ENCODE measurements at places on chromosomes 7 and 10.

DNA sequence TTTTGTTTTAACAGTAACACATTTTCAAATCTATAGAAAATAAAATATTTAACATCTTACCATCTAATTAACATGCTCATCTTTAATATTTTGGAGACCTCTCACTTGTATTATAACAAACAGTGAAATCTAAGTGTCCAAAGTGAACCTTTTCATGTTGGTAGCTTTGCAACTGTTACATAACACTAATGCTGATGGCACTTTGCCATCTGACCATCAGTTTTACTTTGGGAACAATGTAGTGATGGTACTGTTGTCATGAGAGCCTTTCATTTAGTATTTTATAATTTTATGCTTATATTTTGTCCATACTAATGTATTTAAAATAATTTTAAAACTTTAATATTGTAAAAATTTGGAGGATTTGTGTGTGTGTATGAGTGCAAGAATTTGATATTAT is 1017.0 kb upstream of the KCND2 start:
- DNase-seq, result no peak

GRCh38 chr7:87188930-87189329 is 30.6 kb downstream of the TMEM243 start:
- DNase-seq, result no peak

- no peak for DNase-seq
These were observed 230.6 kb upstream of the KIAA1217 start for GRCh38 chr10:23978317-23978716.

- DNase-seq, result no peak
These were observed 1502.8 kb upstream of the LRRTM3 start for GRCh38 chr10:65423043-65423442.

- no peak for DNase-seq
These were observed 13.7 kb downstream of the CPED1 start for GRCh38 chr7:121002048-121002756.

DNA sequence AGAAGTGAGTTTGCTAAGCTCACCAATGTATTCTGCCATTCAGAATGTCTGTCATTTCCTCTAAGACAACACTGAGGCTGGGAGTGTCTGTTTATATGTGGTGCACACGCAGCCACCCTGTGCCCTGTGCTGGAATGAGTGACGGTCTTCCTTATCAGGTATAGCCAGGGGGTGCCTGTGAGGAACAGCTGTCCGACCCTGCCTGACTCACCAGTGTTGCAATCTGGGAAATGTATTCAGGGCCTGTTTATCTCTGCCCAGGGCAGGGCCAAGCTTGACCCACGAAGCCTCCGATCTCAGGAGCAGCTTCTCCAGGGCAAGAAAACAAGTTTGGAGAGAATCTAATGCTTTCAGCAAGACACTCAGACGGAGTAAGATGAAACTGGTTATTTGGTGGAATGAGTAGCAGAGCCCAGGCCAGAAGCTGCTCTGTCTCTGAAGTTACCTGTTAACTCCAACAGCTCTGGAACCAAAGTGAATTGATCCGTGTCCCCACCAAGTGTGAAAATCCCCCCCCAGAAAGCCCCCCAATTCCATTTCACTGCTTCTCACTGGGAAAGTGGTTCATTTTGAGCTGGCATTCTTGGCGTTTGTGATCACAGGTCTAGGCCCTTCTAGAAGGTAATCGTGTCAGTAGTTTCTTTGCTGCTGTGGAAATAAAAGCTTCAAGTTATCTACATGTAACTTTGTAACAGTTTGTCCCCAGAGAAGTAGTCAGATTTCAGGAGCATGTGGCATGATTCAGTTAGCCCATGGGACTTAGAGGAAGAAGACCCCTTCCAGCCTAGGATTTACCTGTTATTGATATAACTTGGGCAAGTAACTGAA is 6.1 kb upstream of the UBE2H start:
- peak; percentile 86 for DNase-seq

- DNase-seq, result peak; percentile 74
These were observed 66.4 kb upstream of the STRIP2 start for GRCh38 chr7:129367700-129368388.

DNA sequence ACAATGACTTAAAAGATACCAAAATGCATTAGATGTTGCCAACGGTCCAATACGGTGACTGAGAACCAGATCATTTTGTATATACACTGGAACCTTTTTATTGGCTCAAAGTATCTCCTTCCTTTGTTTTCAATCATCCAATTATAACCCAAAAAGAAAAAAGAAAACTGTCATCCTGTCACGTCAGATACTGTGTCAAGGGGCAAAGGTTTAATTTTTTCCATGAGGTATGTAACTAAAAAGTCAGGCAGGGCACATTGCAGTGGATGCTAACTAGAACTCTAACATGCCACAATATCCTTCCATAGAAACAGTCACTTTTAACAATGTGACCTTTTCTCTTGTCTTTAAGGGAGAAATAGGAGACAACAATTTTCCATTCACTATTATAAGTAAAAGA is 267.6 kb upstream of the NEBL start:
- DNase-seq, result no peak

- no peak for DNase-seq
These were observed 83.7 kb downstream of the PRLHR start for GRCh38 chr10:118511711-118512110.

- peak; percentile 62 for DNase-seq
These were observed 2.5 kb downstream of the LFNG start for GRCh38 chr7:2521952-2522591.

DNA sequence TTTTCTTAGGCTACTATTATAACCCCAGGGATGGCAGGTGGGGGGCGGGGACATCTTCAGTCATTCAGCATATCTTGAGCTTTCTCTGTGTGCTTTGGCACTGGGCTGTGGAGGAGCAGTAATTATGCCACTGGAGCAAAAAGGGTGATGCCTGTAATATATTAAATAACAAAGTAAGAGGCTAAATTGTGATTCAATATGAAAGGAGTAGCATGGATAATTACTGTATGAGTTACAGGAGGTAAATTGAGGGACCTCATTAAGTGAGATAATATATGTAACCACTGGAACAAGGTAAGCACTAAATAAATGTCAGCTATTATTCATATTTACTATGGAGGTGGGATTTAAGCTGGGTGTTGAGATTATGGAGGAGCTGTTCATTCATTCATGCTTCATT is 3.3 kb upstream of the STN1 start:
- no peak for DNase-seq

DNA sequence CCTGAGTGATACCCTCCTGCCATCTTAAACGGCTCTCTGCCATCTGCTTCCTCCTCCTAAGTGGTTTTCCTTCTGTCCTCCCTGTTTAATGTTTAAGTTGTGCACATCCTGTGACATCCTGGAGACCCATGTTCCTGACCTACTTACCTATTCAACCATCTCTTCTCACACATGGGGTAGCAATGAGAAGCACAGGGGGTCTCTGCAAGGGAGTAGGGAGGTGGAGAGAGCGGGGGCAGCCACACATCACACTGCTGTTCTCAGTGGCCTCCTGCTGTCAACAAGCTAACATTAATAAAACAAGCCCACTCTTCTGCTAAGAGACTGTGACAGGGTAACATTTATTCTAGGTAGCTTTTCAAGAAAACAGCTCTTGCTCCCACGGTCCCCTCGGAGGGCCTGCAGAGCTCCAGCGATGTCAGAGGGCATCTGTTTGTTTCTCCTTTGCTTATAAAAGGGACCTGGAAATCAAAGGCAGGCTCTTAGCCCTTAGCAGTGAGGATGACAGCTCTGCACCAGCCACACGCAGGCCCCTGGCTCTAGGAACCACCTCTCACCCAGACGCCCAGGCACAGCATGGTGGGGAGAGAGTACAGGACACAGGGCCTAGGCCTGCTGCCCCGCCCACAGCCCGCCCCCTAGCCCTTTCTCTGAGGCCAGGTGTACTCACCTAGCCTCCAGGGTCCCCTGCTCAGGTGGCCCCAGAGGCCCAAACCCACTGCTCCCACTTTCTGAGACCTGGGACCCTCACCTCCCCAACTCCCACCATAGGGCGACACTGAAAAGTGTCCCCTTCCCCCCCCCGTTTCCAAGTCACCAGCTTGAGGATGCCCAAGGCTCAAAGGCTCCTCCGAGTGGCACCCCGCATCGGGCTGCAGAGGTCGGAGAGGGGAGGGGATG is 943 bp upstream of the SLC18A2 start:
- DNase-seq, result no peak

DNA sequence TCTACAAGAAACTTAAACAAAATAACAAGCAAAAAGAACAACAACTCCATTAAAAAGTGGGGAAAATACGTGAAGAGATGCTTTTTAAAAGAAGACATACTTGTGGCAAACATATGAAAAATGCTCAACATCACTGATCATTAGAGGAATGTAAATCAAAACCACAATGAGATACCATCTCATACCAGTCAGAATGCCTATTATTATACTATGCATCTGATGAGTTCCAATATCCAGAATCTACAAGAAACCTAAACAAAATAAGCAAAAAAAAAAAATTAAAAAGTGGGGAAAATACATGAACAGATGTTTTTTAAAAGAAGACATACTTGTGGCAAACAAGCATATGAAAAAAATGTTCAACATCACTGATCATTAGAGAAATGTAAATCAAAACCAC is 29.6 kb upstream of the AKR1C3 start:
- peak; percentile 47 for DNase-seq

DNA sequence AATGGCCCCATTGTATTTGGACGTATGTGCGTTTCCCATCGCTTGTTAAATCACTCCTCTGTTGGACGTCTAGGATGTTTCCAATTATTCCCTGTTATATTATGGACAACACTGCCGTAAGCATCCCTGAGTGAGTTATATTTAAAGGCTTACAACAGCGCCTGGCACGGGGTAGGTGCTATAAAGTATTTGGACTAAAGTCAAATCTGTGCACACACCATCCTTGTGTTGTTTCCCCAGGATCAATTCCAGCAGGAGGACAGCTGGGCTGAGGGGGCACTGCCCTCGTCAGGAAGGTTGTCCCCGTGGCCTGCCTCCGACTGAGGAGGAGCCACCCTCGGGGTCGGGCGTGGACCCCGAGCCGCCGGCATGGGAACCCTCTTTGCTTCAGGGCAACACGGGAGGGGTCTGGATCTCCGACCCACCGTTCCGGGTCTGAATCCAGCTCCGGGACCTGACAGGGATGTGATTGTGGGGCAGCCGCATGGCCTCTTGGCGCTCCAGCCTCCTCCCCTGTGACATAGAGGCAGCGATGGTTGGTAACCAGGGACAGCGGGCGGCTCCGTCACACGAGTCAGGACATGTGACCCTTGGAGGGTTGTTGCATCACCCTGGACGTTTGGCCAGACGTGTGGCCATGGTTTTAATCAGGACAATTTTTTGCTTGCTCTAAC is 1.5 kb upstream of the JAKMIP3 start:
- no peak for DNase-seq

- peak; percentile 31 for DNase-seq
These were observed 327.3 kb downstream of the PHTF2 start for GRCh38 chr7:78125884-78126283.

GRCh38 chr7:4186513-4186780 is 495.6 kb upstream of the FOXK1 start:
- DNase-seq, result no peak

DNA sequence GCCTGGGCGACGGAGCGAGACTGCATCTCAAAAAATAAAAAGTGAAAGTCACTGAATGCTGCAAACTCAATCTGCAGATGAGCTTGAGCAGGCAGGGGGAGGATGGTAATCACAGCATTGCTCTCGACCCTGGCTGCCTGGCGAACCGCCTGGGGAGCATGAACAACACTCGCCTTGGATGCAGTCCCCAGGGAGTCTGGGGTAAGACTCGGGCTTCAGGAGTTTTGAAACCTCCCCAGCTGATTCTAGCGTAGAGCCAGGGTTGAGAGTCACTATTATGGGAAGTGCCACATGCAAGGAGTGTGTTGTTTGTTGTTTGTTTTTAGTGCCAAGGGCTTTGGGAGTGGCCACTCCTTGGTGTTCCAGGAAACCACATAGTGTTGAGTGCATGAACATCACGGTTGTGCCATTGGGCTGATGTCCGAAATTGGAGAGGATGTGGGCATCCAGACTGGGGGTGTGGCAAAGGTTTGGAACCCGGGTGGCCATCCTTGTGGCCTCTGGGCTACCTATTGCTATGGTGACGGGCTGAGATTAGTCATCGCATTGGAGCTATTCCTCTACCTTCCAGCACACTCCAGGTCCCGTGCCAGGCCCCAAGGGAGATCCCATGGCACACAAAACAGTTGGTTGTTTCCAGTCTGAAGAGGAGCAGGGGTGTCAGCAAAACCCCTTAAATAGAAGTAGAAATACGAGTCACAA is 92.6 kb downstream of the RGS10 start:
- peak; percentile 42 for DNase-seq

- DNase-seq, result no peak
These were observed 1.2 kb upstream of the HHEX start for GRCh38 chr10:92688573-92688926.

GRCh38 chr7:23100697-23101096 is 4.9 kb upstream of the KLHL7 start:
- peak; percentile 33 for DNase-seq

- peak; percentile 53 for DNase-seq
These were observed 794.6 kb upstream of the LRRN3 start for GRCh38 chr7:110296321-110296720.

DNA sequence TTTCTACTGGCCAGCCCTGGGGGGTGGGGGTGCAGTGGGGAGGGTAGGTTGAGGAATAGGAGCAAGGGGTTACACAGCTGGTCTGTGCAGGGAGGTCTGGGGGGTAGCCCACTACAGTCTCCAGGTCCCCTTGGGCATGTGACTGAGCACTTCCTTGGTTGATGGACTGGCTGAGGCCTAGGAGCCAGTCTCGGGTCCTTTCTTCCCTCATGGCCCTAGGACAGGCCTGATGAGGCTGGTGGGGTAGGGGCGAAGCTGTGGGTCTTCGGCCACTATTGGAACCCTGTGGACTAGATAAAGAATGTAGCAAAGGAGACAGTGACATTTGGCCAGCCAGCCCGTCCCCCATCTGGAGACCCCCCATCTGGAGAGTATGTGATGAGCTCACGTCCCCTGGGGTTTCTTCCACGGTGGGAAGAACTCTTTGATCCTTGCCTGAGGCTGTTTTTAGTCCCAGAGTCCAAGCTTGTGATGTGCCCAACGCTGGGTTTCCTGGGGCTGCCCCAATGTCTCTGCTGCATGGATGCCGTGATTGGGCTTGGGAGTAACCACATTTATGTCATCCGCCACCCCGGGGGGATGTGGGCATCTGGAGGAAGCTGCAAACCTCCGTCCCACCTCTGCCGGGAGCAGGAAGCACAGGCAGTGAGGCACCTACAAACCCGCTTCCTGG is 20.7 kb downstream of the FAM241B start:
- DNase-seq, result peak; percentile 17

- DNase-seq, result no peak
These were observed 9.2 kb upstream of the SVIL start for GRCh38 chr10:29643771-29644501.

DNA sequence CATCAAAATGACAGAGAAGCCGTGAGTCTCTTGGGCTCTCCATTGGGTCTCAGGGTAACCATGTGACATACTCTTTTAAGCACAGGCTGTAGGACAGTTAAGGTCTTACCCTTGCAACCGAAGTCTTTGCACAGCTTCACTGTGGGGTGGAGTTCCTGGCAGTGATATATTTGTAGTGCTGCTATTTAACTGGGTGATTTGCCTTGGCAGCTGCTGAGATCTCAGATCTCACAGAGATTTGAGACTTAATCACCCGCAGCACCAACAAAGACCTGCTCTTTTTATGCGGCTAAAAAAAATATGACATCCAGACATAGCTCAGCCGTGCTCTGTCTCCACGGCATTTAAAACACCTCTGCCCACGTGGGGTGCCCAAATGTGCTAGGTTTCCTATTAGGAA is 63.4 kb upstream of the NPTX2 start:
- no peak for DNase-seq

- no peak for DNase-seq
These were observed 85.8 kb downstream of the MKX start for GRCh38 chr10:27659786-27660185.

All from ELR (cell line).